NCI-H2171 (cell line): ENCODE measurements at places on chromosomes 11 and 22.

DNA sequence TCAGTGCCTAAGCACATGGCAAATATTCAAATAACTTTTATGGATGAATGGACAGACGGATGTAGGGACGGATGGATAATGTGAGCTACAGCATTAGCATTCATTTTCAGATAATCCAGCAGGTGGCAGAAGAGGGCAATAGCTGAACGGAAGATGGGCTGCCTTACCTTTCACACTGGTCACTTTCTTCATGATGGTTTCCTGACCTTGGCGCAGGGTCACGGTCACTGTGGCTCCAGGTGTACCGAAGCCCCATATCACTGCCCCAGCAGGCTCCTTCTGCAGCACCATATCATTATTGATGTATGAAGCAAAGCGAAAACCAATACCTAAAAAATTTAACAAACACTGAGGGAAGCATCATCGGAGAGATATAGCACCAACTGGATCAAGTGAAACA lies 4.3 kb downstream of the SIAE start:
- no peak for DNase-seq

DNA sequence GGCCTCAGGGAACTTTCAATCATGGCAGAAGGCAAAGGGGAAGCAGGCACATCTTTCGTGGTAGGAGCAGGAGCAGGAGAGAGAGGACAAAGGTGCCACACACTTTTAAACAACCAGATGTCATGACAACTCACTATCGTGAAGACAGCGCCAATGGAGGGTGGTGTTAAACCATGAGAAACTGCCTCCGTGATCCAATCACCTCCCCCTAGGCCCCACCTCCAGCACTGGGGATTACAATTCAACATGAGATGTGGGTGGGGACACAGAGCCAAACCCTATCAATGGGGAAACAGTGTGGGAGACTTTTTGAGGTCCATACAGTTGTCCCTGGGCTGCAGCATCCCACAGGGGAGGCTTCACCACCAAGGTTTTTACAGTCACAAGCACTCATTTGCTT lies 41.9 kb upstream of the CFAP300 start:
- DNase-seq, result no peak

GRCh38 chr11:64560139-64560771 lies 30.8 kb upstream of the SLC22A12 start:
- DNase-seq, result no peak

DNA sequence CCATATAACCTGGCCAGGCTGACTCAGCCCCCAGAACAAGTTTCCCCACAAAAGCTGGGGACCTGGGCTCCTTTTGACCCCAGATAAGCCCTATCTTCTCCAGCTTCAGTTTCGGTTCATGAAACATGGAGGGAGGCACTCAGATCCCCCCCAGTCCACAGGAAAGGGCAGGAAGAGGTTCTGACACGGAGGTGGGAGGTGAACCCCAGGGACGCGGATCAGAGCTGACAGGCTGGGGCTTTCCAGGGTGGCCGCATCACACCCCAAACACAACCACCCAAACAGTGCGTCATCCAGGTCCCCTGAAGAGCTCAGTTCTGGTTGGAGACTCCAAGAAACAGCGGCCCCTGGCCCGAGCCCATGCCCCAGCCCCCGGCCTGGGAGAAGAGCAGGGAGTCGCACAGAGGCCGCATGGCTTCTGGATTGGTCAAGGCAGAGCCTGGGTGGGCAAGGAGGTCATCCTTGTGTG lies 44.3 kb upstream of the A4GALT start:
- DNase-seq, result no peak

DNA sequence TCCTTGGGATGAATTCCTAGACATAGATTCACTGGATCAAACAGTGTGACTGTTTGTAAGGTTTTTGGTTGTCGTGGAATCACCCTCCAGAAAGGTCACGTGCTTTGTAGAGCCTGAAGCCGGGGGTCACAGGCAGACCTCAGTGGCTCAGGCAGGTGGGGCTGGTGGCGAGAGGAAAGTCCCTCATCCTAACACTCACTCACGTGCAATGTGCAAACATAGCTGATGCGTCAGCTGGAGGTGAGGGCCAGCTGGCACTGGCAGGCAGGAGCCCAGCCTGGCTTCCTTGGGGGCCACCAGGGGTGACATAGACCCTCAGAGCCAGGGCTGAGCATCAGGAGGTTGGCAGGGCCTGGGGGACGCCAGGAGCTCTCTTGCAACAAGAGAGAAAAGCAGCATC lies 90.0 kb downstream of the ARHGAP8 start:
- DNase-seq, result no peak

- no peak for DNase-seq
These were observed 73.7 kb upstream of the CTSC start for GRCh38 chr11:88411265-88411664.

GRCh38 chr11:65077451-65077850 lies 6.4 kb downstream of the CDCA5 start:
- DNase-seq, result peak; percentile 35

GRCh38 chr11:116930177-116930576 lies 92.8 kb upstream of the APOA1 start:
- DNase-seq, result no peak

DNA sequence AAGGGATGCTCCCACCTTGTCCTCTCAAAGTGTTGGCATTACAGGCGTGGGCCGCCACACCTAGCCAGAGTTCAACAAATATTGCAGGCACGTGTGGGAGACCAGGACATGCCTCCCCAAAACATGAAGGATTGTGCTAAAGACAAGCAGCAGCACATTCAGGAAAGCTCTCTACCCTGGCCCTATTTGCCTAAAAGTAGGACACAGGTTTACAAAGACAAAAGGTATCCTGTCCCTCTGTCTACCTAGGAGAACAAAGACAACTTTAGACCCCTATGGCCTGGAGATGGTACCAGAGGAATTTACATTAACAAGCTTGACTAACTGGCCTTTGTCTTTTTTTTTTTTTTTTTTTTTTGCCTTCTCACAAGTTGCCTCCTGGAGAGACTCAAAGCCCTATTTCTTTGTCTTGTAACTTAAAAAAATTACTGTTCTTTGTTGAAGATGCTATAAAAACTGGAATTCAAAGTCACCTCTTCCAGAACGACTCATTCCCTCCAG lies 859 bp upstream of the ACCS start:
- DNase-seq, result no peak

- DNase-seq, result no peak
These were observed 112.6 kb downstream of the KCNQ1 start for GRCh38 chr11:2557381-2557780.

DNA sequence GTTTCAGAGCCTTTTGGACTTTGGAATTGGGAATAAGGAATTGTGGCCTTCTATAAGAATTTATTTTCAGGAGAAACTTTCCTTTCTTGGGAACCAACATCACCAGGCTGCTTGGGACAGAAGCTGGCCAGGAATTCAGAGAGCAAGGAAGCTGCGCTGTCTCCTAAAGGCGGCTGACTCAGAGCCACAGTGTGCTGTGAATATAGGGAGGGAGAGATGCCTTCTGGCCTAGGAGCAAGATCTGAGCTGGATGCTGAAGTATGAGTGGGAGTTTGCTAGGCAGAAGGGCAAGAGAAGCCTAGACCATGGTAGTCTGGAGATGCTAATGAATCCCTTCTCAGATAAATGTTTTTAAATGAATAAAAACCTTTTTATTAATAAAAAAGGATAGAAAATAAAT lies 213.7 kb upstream of the TBCEL start:
- DNase-seq, result no peak

- no peak for DNase-seq
These were observed 213.6 kb downstream of the DYNC2H1 start for GRCh38 chr11:103322821-103323220.

DNA sequence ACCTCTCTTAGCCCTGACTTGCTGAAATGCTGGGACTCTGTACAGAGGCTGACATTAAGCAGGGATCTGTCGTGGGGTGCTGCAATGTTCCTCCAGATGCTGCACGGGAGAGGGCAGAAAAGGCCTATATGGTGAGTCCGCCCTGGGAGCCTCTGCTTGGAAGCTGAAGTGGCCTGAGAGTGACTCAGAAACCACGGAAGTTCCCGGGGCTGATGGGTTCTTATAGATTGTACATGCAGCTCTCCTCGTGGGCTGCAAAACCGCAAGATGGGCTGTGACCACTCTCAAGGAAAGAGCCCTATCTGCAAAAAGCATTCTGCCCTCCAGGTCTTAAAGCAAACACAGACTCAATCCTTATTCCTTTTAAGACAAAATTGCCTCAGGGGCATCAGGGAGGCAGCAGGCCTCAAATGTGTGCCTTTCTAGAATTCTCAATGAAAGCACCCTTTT lies 5.8 kb upstream of the SLC43A3 start:
- DNase-seq, result no peak

- no peak for DNase-seq
These were observed 193.4 kb downstream of the CASP12 start for GRCh38 chr11:104704888-104705287.

DNA sequence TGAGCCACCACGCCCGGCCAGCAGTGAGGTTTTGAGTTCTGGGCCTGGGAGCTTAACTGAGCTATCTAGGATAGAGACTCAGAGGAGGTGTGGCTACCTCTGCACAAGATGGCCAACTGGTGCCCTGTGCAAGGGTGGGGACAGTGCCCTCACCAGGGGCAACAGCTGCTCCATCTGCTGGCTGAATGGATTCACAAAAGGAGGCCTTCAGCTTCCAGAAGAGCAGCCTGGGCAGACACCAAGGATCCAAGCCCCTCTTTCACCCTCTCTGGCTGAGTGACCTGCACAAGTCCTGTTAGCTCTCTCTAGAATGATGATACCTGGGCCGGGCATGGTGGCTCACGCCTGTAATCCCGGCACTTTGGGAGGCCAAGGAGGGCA lies 33.5 kb upstream of the BAIAP2L2 start:
- no peak for DNase-seq

- no peak for DNase-seq
These were observed 5.4 kb upstream of the NDUFS8 start for GRCh38 chr11:68025047-68025446.

- no peak for DNase-seq
These were observed 179.6 kb upstream of the ISX start for GRCh38 chr22:34886391-34886790.

DNA sequence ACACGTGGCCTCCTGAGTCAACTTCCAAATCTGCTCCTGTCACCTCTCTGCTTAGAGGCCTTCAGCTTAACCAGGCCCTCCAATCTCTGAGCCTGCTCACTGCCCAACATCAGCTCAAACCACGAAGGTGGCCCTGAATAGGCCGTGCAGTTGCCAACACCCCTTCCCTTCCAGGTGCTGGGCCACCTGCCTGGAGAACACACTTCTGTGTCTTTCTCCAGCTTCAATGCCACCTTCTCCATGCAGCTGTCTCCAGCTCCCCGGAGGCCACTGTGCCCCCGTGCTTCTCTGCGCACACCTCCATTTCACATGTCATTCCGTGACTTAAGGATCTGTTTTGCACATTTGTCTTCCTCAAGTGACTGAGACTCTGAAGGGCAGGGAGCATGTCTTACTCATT lies 5.3 kb downstream of the RELA start:
- DNase-seq, result no peak

DNA sequence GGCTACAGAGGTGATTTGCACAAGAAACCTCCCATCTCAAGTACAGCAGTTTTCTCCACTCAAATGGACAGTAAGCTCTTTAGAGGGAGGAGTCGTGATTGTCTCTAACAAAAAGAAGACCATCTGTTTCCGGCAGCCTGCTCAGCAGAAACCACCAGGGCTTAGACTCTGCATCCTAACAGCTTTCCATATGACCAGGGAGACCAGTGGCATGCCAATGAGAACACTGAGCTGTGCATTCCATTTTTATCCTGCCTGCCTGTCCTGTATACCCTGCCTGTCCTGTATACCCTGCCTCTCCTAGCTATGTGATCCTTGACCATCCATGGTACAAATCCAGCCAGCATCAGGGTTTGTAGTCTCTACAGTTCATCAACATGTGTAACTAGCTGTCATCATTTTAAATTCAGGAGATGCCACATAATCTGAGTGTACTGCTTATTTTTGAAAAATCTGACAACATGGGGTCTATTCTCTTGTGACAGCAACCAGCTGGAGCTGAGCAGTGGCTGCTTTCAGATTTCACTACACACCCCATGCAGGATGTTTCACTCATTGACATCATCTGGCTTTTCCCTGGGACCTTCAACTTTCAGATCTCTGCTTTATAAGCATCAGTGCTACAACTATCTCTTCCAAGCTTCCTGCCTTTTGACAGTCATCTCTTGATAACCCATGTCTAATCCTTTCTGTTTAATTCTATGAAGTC lies 50.5 kb upstream of the POU2AF2 start:
- DNase-seq, result peak; percentile 2

DNA sequence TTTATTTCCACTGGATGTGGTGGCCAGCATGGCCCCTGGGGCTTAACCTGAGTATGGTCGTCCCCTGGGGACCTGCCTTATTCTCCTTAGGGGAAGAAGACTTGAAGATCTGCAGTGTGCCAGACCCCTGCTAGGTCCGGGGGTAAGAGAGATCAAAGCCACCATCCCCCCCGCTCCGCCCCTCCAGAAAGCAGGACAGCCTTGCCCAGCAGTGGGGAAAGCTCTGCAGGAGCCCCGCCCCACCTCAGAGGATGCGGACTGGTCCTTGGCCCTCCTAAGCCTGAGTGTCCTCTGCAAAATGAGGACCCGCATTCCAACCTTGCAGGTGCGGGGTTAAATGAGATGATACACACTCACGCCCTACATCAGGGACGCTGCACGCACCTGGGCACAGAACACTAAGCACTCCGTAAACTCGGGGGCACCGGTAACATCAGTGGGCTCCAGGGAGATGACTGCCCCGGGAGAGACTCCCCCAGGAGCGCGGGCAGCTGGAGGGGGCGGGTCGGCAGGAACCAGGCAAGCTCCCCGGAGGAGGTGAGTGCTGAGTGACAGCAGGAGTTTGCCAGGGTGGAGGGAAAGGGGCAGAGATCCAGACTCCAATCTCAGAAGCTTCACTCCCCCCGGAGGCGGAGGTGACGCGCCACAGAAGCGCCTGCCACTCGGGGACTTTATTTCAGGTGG lies 564 bp upstream of the ANO1 start:
- DNase-seq, result peak; percentile 45

- peak; percentile 56 for DNase-seq
These were observed 5.2 kb upstream of the PTGDR2 start for GRCh38 chr11:60860943-60861342.

DNA sequence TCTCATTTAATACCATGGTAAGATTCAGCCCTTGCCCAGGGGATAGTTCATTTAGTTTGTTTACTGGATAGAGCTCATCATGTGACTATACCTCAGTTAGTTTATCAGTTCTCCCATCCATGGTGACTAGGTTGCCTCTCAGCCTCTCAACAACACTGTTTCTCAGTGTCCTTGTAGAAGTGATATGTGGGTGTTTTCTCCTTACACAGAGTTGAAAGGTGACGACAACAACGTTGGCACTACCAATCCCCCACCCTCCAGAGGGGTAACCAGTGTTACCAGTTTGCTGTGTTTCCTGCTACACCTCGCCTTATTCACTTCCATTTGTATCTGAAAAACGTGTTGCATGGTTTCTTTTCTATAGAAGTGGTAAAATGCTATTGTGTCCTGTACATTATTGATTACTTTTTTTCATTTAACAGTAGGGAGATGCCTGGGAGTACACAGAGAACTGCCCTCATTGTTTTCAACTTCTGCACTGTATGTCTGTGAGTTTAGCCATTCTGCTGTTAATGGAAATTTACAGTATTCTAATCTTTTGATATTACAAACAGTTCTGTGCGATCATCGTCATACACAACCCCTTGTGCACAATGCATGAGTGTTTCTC lies 11.6 kb downstream of the NEAT1 start:
- no peak for DNase-seq
